ENCODE measurements at places on chromosomes 12 and 14. TPM values are rescaled to one million over a fixed set of nuclear protein-coding genes. Genes with fewer than 3 reads are reported as not detected.

DNA sequence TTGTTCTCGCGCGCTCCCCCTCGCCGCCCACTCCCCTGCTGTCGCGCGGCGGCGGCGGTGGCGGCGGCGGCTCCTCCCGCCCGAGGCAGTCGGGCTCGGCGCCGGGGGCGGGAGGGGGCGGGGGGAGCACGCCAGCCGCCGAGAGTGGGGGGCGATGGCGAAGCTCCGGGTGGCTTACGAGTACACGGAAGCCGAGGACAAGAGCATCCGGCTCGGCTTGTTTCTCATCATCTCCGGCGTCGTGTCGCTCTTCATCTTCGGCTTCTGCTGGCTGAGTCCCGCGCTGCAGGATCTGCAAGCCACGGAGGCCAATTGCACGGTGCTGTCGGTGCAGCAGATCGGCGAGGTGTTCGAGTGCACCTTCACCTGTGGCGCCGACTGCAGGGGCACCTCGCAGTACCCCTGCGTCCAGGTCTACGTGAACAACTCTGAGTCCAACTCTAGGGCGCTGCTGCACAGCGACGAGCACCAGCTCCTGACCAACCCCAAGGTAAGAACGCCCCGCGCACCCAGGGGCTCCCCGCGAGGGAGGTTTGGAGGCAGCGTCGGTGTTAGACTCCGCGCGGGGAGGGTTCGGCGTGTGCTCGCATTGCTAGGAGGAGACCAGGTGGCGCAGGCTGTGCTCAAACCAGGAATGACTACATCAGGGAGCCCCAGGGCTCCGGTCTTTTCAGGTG is 629 bp downstream of the KCNMB4 start:
- no peak for DNase-seq

DNA sequence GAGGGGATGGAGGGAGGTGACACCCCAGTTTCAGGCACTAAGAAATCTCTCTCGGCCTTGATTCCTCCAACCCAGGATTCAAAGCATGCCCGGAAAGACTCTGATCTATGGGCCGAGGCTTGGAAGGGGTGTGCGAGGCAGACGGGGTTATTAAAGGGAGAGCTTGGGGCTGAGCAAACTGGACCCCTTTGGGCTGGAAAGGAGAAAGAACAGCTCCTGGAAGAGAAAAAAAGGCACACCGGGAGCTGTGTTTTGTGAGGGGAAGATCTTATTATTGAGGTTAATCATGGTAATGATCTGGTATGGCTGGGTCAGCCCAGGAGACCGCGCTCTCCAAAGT is 5.7 kb upstream of the HOXC4 start:
- DNase-seq: no peak

- DNase-seq: no peak
Measured at GRCh38 chr14:72737560-72737943, 156.3 kb downstream of the DPF3 start.

GRCh38 chr14:69937367-69938081 is 58.3 kb downstream of the SMOC1 start:
- DNase-seq: no peak

DNA sequence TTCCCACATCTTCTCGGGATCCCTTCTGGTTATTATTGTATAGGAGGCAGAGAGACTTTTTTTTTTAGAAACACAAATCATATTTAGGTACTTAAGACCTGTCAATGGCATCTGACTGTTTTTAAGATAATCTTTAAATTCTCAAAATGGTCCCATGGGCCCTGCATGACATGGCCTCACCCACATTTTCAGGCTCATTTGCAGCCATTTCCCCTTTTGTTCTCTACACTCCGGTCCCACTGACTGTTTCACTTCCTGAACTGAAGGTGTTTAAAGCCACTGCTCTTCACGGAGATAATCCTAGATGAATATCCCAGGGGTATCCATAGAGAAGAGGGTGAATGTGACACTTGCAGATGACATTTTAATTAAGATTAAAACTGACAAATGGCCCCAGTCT is 12.3 kb upstream of the C12orf71 start:
- DNase-seq: no peak

DNA sequence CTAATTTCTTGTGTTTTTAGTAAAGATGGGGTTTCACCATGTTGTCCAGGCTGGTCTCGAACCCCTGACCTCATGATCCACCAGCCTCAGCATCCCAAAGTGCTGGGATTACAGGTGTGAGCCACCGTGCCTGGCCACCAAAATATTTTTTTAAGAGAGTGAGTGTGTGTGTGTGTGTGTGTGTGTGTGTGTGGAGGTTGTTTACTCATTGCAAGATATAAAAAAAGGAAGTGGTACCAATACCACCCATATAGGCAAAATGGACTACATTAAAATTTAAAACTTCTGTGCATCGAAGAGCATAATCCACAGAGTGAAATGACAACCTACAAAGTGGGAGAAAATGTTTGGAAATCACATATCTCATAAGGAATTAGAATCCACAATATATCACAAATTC is 15.5 kb upstream of the CLEC2A start:
- DNase-seq: no peak

- DNase-seq: no peak
Measured at GRCh38 chr14:34053666-34054065, 102.8 kb upstream of the EGLN3 start.

TBC1D30 gene
- total RNA-seq: 24.2 TPM

DNA sequence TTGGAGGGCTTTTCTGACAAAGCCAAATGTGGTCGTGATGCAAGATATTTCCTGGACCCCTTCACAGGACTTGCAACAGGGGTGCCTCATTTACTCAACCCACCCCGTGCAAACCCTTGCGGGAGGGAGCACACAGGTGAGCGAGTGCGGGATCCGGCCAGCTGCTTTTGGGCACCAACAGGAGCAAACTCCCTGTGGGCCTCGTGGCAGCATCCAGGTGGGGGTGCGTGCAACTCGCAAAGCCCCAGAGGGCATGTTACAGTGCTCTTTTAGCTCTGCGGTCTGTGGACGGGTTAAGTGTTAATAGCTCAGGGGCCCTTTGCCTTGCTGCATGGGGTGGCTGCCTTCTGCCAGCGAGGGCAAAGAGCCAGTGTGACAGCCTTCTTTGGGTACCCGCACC is 707.6 kb upstream of the MDGA2 start:
- no peak for DNase-seq

GRCh38 chr14:99436247-99437180 is 44.1 kb downstream of the SETD3 start:
- no peak for DNase-seq

MEG3 gene
- 77.9 TPM for total RNA-seq

SLC4A8 gene
- total RNA-seq: 3.0 TPM

GRCh38 chr12:107377596-107378385 is 284.4 kb upstream of the CRY1 start:
- no peak for DNase-seq

DBX2 gene
- 0.73 TPM for total RNA-seq

GRCh38 chr14:59848671-59849070 is 21.9 kb downstream of the RTN1 start:
- no peak for DNase-seq

DNA sequence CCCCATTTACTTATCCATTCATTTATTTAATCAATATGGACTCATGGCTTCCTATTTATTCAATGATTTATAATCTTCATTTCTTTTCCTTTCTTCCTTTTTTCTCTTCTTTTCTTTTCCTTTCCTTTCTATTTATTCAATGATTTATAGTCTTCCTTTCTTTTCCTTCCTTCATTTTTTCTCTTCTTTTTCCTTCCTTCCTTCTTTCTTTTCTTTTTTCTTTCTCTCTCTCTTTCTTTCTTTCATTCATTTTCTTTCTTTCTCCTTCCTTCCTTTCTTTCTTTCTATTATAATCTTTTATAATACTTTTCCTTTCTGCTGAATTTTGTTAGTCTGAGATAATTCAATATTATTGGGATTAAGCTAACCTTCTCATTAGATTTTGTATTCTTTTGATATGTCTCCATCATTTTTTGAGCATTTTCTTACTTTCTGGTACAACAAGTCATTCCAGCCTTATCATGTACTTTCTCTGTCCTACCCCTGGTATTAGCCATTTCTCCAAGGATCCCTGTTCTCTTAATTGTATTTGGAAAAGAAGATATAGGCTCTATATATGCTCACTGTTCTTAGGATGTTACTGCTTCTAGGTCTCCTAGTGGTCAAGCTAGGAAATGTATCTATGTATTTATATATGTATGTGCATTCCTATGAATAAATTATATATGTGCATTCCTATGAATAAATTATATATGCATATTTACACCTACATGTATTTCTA is 12.1 kb downstream of the LACRT start:
- no peak for DNase-seq

MMP17 gene
- 2.0 TPM for total RNA-seq

GRCh38 chr14:101705733-101706508 is 55.6 kb upstream of the PPP2R5C start:
- DNase-seq: peak; percentile 81

RNFT2 gene
- total RNA-seq: 7.2 TPM

DNA sequence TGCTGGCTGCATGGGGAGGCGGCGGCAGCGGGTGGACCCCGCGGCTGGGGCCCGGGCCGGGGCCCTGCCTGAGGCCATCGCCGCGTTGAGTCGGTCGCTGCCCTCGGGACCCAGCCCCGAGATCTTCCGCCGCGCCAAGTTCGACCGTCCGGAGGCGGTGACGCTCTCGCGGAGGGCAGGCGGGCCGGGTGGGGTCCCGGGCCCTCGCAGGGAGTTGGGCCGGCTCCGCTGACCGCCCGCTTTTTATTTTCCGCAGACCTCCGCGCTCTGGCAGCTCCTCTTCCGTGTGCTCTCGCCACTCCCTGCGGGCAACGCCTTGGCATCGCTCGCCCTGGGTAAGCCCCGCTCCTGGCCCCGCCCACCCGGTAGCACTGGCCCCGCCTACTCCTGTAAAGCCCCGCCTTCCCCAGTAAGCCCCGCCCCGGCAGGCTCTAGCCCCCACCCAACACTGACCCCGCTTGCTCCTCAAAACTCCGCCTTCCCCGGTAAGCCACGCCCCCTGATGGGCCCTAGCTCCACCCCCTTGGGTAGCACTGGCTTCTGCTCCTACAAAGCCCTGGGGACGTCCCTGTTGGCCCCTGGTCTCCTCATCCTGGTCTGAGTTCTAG is 424 bp downstream of the TEDC1 start:
- DNase-seq: peak; percentile 82

SYCP3 gene
- not detected for total RNA-seq

- DNase-seq: peak; percentile 56
Measured at GRCh38 chr12:109864916-109865315, 15.4 kb downstream of the GLTP start.

DNA sequence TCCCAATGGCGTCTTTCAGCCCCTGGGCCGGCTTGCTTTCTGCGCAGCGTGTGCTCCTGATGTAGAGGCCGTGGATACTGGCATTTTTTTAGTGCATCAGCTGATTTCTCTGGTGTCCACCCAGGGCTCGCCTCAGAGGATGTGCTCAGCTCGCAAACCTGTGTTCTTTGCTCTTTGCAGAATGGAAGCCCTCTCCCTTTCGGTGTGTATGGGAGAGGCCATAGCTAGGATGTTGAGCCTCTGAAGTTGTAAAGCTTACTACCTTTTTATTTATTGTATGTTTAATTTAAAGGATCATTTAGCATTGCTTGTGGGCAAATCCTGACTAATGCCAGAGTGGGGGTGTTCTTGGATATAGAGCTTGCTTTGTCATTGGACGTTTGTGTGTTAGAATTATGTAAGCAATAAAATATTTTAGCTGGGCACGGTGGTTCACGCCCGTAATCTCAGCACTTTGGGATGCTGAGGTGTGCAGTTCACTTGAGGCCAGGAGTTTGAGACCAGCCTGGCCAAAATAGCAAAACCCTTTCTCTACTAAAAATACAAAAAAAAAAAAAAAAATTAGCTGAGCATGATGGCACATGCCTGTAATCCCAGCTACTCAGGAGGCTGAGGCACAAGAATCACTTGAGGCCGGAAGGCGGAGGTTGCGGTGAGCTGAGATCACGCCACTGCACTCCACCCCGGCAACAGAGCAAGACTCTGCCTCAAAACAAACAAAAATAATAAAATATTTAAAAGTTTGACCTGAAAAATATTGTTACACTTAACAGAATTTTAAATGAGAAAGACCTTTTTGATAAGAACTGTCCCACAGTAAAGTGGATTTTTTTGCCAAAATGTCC is 52.6 kb upstream of the MMP17 start:
- DNase-seq: no peak

GRCh38 chr12:62256408-62257096 is 3.7 kb upstream of the USP15 start:
- DNase-seq: no peak

DNA sequence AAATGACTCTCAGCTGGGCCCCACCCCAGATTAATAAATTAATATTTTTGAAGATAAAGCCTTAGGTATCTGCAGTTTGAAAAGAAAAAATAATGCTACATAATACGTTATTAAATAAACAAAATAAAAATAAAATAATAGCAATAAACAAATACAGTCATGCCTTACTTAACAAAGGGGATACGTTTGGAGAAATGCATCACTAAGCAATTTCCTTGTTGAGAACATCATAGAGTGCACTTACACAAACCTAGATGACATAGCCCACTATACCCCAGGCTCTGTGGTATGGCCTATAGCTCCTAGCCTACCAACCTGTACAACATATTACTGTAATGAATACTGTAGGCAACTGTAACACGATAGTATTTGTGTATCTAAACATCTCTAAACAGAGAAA is 7.1 kb upstream of the EGLN3 start:
- DNase-seq: no peak

- DNase-seq: peak; percentile 76
Measured at GRCh38 chr12:52865090-52865944, 16.5 kb upstream of the KRT78 start.

DNA sequence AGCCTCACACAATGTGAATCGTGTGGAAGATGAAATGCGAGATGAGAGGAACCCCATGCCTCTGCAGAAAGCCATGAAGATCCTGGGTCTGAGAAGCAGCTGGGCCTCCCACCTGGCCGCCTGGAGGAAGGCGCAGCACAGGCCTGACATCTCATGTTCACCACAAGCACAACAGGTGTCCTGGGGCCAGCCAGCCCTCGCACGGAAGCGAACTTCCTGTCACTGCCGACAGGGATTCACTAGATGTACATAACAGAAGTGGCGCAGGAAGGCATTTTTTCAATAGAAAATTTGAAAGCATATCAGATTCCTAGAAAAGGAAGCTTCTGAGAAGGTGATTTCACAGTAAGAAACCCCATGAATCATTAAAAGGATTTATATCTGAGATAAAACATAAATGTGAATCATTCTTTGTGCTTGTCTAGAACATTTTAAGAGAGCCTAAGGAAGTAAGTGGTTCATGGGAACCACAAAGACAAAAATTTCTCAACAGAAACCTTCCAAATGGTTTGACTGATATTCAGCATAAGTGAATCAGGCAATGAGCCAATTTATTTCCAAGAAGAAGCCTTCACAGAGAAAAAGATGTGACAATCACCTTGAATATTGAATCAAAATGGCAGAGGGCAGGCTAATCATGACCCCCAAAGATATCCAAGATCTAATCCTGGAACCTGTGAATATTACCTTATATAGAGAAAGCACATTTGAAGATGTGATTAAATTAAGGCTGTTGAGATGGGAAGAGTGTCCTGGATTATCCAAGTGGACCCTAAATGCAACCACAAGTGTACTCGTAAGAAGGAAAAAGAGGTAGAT is 311.9 kb downstream of the DUSP6 start:
- no peak for DNase-seq

- no peak for DNase-seq
Measured at GRCh38 chr12:74043343-74043742, 494.3 kb upstream of the ATXN7L3B start.

Measured in ureter (tissue), 1 donor.